IPS DF 6.9 (cell line): ENCODE measurements at places on chromosomes 5 and 9.

DNA sequence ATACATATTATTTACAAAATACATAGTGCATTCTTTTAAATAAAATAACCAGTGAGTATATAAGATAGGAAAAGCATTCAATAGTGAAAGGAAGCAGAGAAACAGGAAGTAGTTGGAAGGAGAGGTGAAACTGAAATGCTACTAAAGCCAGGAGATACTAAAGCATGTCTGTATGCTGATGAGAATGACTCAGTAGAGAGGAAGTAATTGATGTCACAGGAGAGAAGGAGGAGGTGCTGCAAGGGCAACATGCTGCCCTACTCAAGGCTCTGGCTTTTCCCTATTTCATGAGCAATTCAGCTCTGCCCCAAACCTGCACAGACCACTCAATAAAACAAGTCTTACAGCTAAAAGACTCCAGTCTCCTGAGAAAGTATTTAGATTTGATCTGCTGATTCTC is 108.5 kb upstream of the TXNDC8 start:
- DNase-seq, result no peak

- no peak for DNase-seq
These were observed 49.6 kb upstream of the ADRB2 start for GRCh38 chr5:148776780-148777179.

- no peak for DNase-seq
These were observed 545.8 kb downstream of the EBF1 start for GRCh38 chr5:158553962-158554336.

- no peak for DNase-seq
These were observed 548.6 kb downstream of the CSNK1G3 start for GRCh38 chr5:124060413-124061067.

- DNase-seq, result no peak
These were observed 389.1 kb downstream of the ENC1 start for GRCh38 chr5:74251141-74252035.

DNA sequence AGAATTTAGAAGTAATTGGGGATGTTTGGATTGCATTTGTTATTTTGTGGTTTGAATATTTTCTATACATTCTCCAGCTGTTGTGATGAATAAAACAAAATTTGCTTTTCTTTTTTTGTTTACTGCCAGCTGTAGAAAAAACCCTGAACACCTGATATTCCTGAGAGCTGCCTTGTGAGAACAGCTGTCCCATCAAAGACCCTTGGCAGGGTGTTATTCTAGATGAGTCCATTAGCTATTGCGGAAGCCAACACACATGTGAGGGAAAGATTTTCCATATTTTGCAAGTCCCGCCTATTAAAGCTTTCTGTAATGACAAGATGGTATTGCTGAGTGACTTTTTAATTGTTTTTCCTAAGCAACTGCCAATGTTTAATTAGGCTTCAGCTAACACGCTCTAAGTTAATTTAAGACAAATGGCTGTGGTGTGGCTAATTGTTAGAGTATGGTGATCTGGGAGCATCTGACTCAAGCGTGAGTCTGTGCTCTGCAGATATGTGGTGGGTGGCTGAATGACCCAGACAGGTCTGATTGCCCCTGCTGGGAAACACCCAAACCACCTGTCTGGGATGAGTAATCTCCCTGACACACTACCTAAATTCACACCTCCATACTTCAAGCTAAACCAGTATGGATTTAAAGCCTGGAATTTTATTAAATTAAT is 86.5 kb upstream of the PRLR start:
- no peak for DNase-seq

DNA sequence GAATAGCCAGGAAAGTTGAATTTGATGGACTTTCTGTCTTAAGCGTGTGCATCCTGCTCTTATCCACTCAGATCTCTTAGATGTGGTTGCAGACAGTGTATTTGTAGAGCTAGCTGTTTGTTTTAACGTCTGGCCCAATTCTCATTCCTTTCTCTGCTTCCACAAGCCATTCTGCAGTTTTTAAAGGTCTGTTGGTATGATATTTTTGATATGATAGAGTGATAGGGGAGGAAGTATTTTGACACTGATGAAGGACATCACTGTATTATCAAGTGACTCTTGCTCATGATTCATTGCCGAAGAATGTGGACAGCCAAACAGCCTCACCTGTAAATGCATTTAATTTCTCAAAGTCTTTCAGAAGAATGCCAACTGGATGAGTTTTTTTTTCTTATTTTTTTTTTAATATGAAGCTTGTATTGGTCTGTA is 4.5 kb downstream of the TJP2 start:
- DNase-seq, result no peak

GRCh38 chr9:90996154-90997065 is 194.8 kb downstream of the SYK start:
- DNase-seq, result no peak

DNA sequence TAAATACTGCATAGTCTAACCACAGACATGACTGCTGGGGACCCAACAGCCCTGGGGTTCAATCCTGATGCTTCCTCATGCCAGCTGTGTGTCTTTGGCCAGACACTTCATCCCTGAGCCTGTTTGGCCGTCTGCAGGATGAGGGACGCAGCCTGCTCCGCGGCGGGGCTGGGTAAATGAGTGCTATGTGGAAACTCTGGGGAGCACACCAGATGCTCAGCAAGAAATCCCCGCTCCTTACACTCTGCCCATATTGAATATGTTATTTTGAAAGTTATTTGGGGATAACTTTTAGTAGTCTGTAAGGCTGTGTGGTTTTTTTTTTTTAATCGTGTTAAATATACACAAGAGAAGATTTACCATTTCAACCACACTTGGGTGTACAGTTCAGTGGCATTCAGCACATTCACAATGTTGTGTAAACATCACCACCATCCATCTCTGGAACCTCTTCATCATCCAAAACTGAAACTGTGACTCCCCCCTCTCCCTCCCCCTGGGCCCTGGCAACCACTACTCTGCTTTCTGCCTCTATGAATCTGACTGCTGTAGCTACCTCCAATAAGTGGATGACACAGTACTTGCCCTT is 42.7 kb downstream of the SH3PXD2B start:
- DNase-seq, result no peak

GRCh38 chr9:129146441-129146941 is 31.6 kb downstream of the IER5L start:
- DNase-seq, result no peak

DNA sequence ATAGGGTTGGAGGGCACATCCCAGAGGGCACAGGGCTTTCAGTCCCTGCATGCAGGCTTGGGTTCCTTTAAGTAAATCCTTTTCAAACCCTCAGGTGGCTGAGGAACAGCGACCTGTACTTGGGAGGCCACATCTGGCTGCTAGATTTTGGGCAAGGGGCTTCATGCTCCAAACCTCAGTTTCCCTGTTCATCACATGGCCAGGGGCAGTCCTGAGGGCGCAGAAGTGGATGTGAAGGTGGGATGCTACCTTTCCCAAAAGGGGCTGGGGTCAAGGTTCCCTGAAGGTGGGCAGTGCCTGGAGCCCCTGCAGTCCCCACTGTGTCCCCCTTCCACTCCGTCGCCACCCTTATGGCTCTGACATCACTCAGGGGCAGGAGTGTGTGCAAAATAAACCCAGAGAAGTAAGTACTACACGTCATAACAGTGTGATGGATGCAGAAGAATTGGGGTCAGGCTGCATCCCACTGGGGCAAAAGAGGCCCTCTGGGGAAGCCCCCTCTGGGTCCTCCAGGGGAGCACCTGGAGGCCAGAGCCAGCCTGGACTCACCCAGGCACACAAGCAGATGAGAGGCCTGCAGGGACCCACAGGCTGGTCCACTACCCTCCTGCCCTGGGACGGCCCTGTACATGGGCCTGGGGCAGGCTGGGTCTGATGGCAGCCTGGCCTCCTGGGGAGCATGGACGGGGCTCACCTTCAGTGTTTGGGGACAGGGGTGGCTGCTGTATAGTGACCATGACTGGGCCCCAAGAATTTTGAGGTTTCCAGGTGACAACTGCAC is 1.9 kb upstream of the CARD19 start:
- no peak for DNase-seq

DNA sequence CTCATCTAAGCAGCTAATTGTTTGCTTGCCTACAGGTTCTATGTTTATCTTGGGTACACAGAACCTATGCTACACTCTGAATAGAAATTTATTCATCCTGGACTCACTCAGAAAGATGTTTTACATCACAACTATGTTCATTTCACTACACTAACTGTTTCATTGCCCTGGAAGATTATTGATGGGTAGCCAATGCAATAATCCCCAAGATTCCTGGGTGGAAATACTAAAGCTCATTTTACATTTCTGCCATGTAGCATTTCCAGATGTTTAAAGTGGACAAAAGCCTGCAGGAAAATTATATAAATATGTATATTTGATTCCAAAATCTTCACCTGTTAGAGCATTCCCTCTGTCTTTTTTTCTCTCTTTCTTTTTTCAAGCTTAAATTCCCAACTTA is 51.9 kb upstream of the IL7R start:
- DNase-seq, result no peak

DNA sequence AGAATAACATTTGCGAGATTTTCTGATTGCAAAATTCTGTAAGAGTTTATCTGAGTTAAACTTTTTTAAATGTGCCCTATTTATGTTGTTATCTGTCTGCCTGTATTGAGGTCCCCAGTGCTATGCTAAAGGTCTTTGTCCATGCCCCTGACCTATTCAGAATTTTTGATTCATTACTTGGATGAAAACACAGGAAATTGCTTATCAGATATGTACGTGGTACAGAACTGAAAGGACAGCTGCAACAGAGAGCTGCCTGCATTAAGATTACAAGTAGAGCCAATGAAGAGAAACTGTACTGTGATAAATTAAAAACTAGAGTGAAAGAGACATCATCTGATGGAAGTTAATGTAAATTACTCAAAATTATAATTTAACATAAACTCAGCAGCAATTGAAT is 408.8 kb downstream of the ADGRV1 start:
- DNase-seq, result no peak

DNA sequence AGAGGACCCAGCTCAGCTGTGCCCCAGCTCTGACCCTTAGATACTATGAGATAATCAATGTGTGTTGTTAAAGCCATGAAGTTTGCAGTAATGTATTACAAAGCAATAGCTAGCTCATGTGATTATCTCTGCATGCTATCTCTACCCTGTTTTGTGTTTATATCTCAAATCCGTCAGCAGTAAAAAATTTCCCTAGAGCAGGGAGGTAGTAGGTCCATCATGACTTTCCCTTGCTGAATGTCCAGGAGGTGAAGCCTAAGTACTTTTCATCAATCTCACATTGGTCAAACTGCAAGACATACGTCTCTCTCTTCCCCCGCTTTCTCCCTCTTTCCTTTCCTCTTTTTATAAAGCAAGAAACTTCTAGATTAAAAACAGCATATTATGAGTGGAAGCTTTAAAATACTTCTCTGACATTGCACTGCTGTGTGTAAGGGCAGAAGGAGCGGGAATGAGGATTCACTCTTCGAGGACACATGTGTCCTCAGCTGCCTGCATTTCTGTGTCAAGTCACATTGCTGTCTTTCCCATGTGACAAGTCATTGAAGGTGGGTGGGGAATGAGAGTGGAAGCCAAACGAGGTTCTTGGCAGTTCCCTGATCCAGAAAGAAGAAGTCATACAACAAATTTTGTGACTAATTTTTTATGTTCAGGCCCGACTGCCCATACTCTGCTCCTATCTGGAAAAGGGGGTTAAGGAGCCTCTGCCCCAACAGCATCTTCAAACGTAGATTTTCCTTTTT is 93.1 kb upstream of the RETREG1 start:
- no peak for DNase-seq
